ENCODE measurements at places on chromosomes 5 and 9. TPM values are rescaled to one million over a fixed set of nuclear protein-coding genes. Genes with fewer than 3 reads are reported as not detected.

DNA sequence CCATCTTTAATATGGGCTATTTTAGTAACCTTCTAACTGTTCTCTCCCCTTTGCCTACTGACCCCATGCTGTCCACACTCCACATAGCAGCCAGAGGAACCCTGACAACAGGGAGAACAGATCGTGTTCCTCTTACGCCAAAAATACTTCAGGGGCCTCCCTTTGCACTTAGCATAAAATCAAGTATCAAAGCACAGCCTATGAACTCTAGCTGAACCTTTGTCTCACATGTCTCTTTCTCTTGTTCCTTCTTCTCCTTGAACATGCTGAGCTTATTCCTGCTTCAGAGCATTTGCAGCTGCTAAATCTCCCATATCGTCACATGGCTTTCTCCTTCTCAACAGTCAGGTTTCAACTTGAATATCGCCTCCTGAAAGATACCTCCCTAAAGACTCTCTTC lies 698.8 kb upstream of the C9orf72 start:
- DNase-seq = no peak

- DNase-seq = no peak
Observed at GRCh38 chr9:18438300-18438925, 35.5 kb upstream of the ADAMTSL1 start.

GRCh38 chr9:116032683-116033440 lies 120.7 kb upstream of the PAPPA start:
- DNase-seq = no peak

- no peak for DNase-seq
Observed at GRCh38 chr5:40554813-40555212, 124.9 kb upstream of the PTGER4 start.

- no peak for DNase-seq
Observed at GRCh38 chr5:14551211-14551610, 30.4 kb upstream of the OTULINL start.

GRCh38 chr5:59491945-59492344 lies 401.6 kb downstream of the PDE4D start:
- DNase-seq = no peak

DNA sequence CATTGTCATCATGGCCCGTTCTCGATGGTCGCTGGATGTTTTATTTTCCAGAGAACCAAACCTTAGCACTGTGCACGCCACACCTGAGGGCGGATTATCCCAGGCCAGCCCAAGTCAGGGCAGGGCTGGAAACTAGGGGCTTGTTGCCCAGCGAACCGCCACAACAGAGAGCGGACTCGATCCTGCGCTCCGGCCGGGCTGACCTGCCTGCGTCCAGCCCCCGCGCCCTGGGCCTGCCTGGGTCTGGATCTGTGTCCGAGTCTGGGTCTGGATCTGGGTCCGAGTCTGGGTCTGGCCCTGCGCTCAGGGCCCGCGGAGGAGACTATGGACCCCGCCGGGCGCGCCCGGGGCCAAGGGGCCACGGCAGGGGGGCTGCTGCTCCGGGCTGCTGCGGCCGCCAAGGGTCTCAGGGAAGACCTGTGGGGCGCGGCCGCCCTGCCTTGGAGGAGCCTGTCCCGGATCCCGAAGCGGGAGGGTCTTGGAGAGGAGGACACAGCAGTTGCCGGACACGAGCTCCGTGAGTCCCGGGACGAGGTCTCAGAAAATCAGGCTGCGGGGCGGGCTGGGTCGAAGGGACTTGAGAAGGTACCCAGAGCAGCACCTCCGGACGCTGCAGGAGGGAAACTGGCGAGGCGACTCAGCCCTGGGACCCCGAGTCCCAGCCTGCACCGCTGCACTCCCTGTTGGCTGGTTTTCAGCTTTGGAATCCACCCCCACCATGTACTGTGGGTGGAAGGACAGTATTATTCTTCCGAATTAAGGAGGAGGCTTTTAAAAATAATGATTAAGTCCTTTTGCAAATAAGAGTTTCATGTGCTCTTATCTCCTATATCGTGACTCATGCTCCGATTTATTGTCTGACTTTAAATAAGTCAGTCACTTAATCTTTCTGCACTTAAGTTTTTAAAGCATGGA lies at the start of gene ANKDD1B:
TSS of gene ANKDD1B (plus strand) at position 143 of the 915 bp plus-strand sequence. CDS start at position 325, 182 bp downstream.
- DNase-seq = peak; percentile 78

- peak; percentile 67 for DNase-seq
Observed at GRCh38 chr9:134938346-134939079, 20.8 kb upstream of the FCN1 start.

DNA sequence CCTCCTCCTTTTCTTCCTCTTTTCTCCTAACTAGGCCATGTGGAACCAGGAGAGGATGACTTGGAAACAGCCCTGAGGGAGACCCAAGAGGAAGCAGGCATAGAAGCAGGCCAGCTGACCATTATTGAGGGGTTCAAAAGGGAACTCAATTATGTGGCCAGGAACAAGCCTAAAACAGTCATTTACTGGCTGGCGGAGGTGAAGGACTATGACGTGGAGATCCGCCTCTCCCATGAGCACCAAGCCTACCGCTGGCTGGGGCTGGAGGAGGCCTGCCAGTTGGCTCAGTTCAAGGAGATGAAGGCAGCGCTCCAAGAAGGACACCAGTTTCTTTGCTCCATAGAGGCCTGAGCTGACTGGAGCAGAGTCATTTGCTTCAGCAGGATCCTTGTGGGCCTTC lies 13.7 kb downstream of the NUDT2 start:
- no peak for DNase-seq

DNA sequence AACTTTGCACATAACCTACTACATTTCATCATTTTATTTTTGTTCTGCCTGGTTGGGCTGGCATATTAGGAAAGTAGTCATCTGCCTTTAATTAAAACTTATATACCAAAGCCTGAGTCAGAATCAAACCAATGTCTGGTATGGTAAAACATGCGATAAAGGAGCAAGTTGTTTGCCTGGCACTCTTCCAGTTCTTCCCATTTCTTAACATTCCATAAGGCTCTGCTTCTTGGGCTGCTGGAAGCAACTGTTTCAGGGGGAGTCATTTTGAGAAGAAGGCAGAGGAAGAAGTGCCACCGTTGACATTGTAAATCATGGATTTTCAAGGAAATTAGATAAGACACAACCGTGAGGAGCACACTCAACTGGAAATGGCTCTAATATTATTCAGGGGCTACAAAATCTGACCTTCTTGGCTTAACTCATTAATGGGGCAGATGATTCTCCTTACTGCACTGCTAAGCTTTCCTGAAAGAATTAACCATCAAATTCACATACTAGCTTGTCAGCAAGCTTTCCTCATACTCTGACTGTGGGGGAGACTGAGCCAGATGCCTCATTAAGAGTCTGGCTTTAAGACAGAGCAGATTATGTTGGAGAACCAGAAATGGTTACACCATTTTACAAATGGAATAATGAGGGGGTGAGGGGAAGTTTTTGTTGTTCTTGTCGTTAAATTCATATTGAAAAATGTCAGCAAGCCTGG lies 391.0 kb downstream of the TMEM232 start:
- DNase-seq = no peak

DNA sequence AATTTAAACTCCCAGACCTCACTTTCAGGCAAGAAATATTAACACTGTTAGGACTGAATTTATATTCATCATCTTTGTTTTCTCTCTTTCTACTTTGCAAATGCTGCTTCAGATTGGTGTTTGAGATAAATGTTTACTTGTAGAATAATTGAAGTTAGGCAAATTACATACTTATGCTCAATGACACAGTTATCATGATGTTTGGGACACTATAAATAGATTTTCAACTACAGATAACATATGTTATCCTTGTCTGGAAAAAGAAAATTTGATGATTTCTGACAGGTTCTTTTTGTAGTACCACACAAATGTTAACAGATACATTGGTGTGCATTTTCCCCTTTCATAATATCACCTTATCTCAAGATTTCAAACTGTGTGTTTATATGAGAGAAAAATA lies 7.9 kb downstream of the PRR16 start:
- no peak for DNase-seq

- DNase-seq = no peak
Observed at GRCh38 chr5:25090854-25091253, 446.1 kb upstream of the CDH10 start.

DNA sequence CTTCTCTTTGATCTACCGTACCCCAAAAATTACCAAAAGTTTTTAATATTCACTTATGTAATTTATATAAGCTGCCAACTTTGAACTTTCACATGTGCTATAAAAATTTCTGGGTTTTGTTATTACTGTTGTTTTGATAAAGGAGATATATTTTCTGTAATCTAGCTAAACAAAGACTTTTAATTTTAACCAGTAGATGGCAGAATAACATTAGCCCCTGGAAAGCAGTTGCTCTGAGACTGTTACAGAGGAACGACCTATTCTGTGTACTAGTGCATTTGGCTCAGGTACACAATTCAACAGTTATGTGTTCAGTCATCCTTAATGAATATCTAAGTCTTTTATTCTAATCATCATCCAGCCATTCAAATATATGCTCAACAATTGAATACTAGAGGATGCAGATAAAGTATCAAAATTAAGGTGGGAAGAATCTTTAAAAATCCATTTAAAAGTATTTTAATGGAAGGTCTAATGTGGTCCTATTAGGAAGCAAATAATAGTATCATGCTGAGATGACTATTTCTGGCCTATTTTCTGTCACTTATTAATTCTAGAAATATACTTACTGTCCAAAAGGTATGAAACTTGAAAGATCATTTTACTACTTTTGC lies 8.6 kb downstream of the KLHL9 start:
- DNase-seq = no peak

DNA sequence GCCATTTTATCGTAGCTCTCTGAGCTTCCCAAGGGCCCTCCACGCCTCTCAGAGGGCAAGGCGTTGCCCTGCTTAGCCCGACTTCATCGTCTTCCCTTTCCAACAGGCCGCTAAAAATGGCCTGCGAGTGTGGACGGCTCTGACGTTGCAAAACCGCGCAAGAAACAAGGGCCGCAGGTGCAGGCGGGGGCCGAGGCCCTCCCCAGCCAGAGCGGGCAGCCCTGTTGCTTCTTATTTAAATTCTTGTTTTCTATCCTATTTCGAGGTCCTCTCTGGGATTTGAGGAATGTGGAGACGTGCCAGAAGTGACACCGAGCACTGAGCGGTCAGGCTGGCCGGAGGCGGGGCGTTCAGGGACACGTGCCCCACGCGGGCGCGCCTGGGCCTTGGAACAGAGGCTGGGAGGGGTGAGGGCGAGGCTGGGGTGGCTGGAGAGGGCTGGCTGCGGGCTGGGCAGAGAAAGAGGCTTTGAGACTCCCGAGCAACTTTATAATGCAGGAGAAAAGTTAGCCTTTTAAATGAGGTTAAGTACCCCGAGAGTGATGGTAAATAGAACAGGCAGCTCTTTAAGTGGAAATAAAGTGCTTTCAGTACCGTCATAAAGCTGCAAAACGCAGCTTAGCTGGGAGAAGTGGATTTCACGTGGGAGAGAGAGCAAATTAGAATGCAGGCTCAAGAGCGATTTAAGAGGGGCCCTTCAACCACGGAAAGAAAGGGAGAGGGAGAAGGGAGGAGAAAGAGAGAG lies 243.6 kb downstream of the AUH start:
- peak; percentile 89 for DNase-seq

GRCh38 chr5:151947931-151948608 lies 23.4 kb upstream of the GLRA1 start:
- no peak for DNase-seq

- DNase-seq = no peak
Observed at GRCh38 chr9:29393064-29393463, 1819.8 kb upstream of the C9orf72 start.

Gene MYOT
- total RNA-seq = 0.94 TPM

Gene SPAAR
- total RNA-seq = 1.6 TPM

Gene RACK1
- total RNA-seq = 1,419 TPM

Gene GABBR2
- not detected for total RNA-seq

Gene CARD9
- 19.0 TPM for total RNA-seq

Gene FOXI1
- not detected for total RNA-seq

Gene TBCA
- 111 TPM for total RNA-seq

Gene TBC1D13
- total RNA-seq = 26.4 TPM

Gene EEIG1
- total RNA-seq = 30.7 TPM

Gene MCIDAS
- total RNA-seq = not detected

Gene PTGES
- 1.5 TPM for total RNA-seq

Data from spleen (tissue), 13 donors.